Stimulated activated CD8-positive, alpha-beta memory T cell treated with anti-CD3 and anti-CD28 coated beads, Interleukin-2, amount 100 ng/mL, for 48 hours (primary cell): ENCODE measurements at places on chromosomes 3 and 15.

GRCh38 chr15:59696332-59696731 is 7.2 kb upstream of the BNIP2 start:
- no peak for DNase-seq

DNA sequence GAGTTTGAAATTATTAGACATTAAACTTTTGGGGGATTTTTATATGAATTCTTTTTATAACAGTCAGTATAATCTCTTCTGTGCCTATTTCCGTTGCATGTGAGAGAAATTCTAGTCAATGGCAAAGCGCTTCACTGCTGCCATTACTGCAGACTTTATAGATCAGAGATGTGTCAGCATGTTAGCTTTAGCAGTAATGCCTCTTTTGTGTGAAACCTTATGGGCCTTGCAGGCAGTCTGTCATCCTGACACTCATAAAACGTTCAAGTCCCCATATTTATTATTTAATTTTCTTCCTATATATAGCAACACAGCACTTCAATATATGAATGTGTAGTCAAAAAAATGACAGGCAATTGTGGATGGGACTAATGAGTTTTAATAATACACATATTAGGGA is 191.0 kb downstream of the NLGN1 start:
- DNase-seq, result no peak

DNA sequence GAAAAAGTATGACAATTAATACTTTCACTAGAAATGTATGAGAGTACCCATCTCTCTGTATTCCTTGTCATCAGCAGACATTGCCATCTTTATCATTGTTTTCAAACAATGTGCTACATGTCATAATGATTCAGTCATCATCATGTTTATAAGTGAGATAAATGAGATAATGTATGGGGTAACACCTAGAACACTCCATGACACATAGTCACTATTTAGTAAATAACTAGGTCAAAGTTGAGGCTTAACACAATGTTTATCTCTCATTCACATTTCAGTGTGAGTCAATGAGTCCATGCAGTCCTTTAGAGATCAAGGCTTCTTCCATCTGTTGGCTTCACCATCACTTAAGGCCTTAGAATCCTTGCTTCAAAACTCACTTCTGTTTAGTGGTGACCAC is 70.0 kb downstream of the NLGN1 start:
- DNase-seq, result no peak

DNA sequence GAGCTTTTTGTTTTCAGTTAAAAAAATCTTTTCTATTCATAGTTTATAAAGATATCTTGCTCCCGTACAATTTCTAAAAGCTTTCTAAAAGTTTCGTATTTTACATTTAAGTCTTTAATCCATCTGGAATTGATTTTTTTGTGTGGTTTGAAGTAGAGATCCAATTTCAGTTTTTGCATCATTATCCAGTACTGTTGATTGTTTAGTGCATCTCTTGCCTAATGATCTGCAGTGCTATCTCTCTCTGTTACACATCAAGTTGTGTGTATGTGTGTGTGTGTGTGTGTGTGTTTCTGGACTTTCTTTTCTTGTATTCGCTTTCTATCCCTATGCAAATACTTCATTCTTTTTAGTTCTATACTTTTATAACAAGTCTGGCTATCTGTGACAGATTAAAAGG is 605.8 kb upstream of the DPPA4 start:
- no peak for DNase-seq

DNA sequence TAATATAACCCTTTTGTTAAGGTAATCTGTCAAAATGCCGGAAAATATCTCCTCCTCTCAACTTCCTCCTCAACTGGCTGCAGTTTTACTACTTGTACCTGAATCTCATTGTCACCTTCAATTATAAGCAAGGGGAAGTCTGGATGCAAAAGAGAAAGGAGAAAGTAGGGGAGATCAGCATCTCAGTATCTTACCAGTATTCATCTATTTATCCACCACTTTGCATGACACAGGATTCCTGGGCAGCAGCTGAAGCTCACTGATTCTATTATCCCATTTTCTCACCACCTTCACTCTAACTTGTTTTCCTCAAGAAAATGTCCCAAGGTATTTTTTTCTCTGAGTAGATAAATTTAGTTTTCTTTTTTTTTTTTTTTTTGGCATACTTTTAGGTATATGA is 440.5 kb upstream of the CBLB start:
- DNase-seq, result no peak

- no peak for DNase-seq
Observed at GRCh38 chr3:33391255-33391995, 48.8 kb downstream of the UBP1 start.

- no peak for DNase-seq
Observed at GRCh38 chr3:188287762-188288505, 134.0 kb downstream of the LPP start.

- no peak for DNase-seq
Observed at GRCh38 chr3:73148682-73149081, 87.2 kb downstream of the EBLN2 start.

DNA sequence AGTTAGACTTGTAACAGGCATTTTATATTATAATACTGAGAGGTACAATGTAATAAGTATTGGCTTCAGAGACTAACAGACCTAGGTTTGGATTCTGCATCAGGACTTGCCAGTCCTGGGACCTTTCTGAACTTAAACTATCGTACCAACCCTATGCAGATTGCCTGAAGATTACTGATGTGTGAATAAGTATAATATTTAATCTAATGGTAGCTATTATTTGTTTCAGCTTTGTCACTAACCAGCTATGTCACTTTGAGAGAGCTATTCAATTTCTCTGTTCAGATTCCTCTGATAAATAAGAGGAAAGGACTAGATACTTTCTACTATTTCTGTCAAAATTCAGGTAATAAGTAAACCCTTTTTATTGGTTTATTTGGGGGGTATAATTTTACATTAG is 184.4 kb upstream of the NECTIN3 start:
- DNase-seq, result no peak

- DNase-seq, result no peak
Observed at GRCh38 chr15:57296473-57297162, 79.7 kb upstream of the CGNL1 start.

- no peak for DNase-seq
Observed at GRCh38 chr3:100737334-100737733, 28.0 kb downstream of the TFG start.

GRCh38 chr15:38860253-38860652 is 295.6 kb upstream of the RASGRP1 start:
- no peak for DNase-seq

DNA sequence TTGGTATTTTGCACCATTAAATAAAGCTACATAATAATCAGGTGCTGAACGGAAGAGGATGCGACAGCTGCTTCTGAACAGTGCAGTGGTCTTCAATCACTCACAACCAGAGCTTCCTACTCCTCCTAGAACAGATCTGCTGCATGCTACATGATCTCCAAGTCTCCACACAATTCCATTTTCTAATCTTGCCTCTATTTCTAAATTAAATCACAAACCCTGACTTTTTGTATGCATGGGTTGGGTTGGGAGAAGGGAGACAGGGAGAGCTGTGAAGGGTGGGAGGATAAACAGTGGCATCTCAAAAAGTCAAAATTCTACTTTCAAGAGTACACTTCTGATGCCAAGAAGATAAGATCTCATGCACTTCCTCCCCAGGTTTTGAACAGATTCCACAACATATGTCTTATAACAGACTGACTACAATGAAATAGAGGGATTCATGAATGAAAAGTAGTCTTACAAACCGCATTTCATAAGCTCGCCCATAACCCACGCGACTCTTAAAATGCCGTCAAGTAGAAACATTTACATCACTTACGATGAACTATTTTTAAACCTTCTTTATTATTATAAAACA is 57.2 kb downstream of the CHSY1 start:
- no peak for DNase-seq

DNA sequence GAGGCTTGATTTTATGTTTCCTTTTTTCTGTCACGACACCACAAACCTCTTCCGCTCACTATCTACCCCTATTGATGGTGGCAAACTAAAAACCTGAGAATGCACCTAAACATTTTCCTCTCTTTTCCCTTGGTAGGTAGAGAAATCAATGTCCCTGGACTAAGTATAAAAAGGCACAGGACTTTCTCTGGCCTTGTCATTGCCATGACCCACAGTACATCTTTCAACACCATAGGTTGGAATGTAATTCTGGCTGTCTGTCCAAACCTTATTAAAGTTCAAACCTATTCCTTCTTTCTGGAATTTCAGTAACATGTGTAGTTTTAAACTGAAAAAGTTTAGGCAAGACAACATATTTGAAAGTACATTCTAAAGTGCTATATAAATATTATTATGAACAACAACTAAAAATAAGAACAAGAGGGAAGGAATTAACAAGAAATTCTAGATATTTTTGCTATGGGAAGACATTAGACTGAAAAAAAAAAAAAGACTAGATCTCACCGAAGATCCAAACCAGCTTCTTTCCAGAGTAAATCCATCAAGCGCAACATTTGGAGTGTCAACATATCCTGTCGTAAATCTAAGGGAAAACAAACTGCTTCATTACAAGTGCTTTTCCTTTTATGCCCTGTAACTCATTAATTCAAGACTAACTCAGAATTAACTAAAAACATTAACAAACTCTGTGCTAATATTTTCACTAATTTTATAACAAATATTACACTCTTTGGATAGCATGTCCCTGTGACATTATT is 73.1 kb downstream of the FAIM start:
- DNase-seq, result no peak

GRCh38 chr3:56857178-56857577 is 55.4 kb upstream of the ARHGEF3 start:
- DNase-seq, result no peak

- DNase-seq, result no peak
Observed at GRCh38 chr3:18188491-18188890, 236.6 kb downstream of the SATB1 start.
